MV-4-11 (cell line): ENCODE measurements at places on chromosomes 7 and 10.

DNA sequence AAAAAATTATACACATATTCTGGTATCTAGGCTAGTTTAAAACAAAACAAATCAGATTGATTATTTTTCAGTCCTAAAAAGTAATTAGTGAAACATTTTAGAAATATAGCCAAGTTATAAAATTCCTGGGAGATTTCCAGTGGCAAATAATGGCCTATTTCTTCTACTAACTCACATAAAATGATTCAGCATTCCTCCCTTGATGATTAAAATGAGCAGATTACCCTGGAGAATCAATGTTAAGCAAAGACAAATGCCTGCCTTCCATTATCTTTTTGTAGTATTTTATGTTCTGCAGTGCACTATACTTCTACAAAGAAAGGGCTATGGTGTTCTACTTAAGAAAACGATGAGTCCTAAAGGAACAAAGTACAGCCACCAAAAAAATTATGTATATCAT is 53.6 kb downstream of the PARD3 start:
- no peak for DNase-seq

DNA sequence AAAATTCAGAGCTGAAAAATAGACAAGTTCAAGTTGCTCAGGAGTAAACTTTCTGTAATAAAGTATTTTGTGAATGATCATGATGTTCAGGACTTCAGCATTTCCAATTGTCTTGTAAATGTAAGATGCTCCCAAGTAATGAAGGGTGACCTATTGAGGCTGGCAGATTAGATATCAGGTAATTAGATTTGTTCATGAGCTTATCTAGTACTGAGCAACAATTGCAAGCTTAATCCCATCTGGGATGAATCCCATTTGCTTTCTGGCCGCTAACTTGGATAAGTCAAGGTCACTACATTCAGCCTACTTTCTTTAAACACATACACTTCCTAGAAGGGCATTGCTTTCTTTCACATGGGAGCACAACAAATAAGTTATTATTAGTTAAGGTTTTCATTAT is 82.4 kb upstream of the ITGB1 start:
- no peak for DNase-seq

DNA sequence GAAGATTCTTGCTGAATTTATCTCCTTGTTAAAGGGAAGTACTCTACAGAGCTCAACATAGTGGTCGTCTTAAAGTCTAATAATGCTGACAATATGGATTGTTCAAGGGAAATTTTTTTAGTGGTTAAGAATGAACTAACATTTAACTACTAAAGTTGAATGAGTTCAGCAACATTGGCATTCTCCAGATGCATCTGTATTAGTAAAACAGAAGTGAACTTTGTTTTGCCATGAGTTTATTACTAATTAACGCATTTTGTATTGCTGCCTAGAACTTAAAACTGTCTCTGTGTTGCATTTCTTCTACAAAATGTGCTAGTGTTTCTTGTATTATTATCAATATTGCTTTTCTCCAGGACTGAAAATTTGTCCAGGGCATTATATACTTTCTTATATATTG is 67.5 kb downstream of the C1GALT1 start:
- DNase-seq = no peak

DNA sequence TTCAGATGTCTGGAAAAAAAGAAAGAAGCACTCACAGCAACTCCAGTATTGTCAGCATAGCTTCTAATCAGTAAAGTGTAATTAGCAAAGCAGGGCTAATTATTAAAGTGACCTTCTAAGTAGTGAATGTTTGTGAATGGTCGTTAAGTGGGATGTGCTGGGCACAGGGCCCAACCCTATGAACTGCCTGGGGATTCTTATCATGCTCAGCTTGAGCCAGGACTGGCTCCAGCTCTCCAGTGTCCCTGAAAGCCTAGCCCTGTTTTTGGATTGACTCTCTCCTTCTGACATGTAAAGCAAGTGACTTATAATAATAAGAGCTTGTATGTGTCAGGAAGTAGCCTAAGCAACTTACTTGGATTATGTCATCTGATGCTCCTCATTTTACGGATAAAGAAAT is 9.5 kb upstream of the TBX20 start:
- DNase-seq = no peak

DNA sequence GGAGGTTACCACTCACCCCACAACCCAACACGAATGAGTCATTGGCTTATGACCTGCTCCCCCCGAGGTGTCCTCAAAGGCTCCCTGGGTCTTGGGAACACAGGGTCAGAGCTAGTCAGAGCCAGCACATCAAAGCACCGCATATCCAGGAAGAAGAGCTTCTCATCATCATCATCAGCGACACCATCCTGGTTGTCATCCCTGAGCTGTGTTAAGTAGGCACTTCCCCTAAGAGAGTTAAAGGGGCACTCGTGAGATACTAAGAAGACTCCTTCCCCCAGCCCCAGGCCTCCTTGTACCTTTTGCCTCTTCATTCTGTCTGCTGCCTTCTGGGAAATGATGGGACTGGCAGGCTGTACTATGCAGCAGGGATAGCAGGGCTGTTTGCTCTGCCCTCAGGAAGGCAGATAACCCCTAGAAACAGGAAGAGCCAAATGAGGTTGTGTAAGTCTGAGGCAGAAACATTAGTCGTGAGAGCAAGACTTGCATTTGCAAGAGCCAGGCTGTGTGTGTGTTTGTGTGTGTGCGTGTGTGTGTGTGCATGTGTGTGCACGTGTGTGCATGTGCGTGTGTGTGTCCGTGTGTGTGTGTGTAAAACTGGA is 11.1 kb upstream of the CPA1 start:
- peak; percentile 90 for DNase-seq

- DNase-seq = no peak
Observed at GRCh38 chr7:22356701-22357310, at the start of gene RAPGEF5. TSS of gene RAPGEF5 (minus strand) at chr7:22357154. CDS start at chr7:22357060, 94 bp downstream.

- DNase-seq = no peak
Observed at GRCh38 chr10:11153766-11154165, 136.1 kb downstream of the CELF2 start.

GRCh38 chr7:113431406-113431805 is 313.1 kb upstream of the SMIM30 start:
- DNase-seq = no peak

DNA sequence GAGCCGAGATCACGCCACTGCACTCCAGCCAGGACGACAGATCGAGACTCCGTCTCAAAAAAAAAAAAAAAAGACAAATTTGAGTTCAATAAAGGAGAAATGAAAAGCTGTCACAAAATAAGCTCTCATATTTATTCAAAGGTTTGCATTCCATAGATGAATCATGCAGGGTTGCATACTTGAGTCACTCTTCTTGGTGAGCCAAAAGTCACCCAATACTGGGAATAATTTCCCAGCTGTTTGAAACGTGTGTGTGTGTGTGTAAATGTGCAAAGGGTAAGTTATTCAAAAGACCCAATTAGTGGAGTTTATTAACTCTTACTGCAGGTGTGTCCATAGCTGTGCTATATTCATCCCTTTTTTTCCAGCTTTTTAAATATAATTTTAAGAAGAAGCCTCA is 297.7 kb downstream of the CCDC3 start:
- DNase-seq = no peak

GRCh38 chr10:125231813-125232475 is 71.6 kb upstream of the CTBP2 start:
- DNase-seq = no peak

DNA sequence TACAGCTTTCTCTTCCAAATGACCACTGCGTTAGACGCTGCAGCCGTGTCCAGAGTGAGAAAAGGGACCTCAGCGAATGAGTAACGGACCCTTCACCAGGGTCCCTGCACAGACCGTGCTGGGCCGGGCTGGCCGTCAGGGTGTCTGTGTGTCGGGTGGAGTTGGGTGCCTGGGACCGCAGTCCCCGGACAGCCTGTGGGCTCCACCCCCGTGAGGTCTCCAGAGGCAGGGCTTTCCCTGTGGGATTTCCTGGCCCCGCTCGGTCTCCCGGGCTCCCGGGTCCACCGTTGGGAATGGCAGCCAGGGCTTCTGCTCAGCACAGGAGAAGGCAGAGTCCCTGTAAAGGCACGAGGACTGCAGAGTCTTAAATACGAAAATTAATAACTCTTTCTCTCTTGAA is 509.7 kb downstream of the TCERG1L start:
- no peak for DNase-seq
